ENCODE measurements at places on chromosomes 2 and 18.

DNA sequence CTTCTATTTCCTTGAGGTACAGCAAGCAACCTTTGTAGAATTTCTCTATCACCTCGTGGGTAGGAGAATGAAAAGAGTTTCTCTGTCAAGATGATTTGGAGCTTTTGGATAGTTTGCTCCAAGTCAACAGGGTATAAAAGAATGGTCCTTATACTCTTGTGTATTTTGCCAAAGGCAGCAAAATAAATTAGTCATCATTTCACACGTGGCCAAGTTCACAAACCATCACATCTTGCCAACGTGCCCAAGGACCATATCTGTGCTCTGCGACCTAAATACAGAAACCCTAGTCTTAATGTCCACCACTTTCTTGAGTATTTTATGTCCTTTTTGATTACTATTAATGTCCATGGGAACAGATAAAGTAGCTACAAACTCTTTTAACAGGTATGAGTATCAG is 262.9 kb downstream of the AFF3 start:
- DNase-seq, result no peak

- no peak for DNase-seq
Measured at GRCh38 chr2:170247882-170248393, 70.0 kb downstream of the MYO3B start.

GRCh38 chr2:45046786-45047185 is 37.5 kb upstream of the SIX2 start:
- no peak for DNase-seq

DNA sequence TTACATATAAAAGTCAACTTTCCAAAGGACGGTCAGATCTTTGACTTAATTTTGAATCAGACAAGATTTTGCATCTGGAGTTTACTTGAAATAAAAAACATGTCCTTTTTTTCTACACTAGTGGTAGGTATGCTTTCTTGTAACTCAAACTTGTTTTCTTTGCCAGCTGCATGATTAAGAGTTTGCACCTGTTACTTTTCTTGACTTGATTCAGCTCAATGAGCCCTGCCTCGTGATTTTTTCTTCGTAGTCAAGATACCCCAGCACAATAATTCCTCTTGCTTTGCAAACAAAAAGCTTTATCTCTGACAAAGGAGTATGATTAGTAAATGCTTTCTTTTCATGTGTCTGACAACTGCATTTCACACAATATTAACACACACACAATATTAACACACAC is 82.3 kb downstream of the FBXO15 start:
- no peak for DNase-seq

- DNase-seq, result no peak
Measured at GRCh38 chr2:45670646-45671045, 19.2 kb downstream of the PRKCE start.
